ENCODE measurements at places on chromosomes 6 and 20.

DNA sequence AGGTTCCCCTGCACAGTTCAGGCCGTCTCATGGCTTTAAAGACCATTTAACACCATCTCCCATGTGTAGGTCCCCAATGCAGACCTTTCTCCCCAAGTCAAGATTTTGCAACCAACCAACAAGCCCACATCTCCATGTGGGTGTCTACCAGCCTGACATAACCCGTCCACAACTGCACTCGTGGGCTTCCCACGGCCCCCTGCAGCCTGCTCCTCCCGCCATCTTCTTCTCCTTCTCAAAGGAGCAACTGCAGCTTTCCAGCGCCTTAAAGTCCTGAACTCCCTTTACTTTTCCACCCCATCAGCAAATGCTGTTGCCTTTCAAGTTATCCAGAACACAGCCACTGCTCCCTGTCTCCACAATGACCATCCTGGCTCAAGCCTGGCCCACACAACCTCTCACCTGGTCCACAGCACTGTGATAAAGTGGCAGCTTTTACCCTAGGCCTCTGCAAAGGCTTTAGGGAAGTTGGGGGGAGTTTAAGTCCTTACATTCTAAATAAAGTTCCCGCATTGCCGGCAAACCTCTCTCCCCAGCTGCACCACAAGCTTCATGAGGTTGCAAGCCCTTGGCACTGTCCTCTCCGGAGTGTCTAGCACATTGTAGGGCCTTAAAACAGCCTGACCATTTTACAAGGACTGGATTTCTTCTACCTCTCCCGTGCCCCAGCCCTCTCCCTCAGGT is 140.5 kb downstream of the PREX1 start:
- DNase-seq = no peak

DNA sequence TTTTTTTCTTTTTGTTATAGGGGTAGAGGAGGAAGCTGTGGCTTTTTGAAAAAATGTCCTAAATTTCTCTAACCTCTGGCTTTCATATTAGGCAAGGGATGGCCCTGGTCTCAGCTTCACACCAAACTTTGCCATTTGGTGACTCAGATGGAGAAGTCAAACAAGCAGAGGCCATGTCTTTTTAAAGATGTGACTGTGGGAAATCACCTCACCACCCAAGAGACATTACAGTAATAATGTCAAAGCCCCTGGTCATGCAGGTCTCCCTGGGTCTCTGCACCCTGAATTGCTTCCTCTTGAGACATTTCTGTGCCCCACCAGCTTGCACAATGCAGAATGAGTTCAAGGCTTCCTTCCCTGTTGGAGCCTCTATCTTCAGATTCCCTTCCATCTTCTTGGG is 39.5 kb upstream of the ADGRF5 start:
- no peak for DNase-seq

GRCh38 chr20:60490217-60491050 is 532.2 kb downstream of the CDH26 start:
- no peak for DNase-seq

- no peak for DNase-seq
Measured at GRCh38 chr6:125831659-125832058, 40.9 kb downstream of the NCOA7 start.

DNA sequence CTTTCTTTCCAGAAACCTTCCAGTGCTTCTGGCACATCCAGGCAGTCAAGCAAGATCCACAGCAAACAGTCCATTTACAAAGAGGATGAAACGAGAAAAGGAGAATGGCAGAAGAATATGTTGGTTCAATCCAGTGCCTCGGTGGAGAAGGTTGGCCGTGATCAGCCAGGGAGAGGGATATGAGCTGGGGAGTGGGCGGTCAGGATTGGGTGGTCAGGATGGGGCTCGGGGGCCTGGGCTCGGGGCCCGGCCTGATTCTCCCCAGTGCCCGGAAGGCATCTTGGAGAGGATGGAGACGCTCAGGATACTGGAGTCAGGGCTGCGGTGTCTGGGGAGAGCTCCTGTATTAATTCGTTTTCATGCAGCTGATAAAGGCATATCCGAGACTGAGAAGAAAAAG is 61.3 kb downstream of the EFCAB8 start:
- no peak for DNase-seq

DNA sequence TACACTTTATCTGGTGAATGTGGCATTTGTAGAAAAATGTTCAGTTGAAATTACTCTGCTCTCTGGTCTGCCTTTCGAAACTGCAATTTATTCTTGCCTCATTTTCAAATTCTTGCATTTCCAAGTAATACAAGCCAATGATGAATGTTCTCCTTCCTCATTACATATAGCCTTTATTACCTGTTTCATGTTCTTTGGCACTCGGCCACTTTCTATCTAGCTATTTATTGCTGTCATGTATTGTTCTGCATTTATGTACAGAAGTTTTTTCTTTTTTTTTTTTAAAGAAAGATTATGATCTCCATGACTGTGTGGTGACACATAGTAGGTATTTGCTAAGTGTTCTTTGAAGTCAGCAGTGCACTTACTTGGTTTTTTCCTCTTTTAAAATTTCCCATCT is 261.4 kb downstream of the ZFAND3 start:
- DNase-seq = no peak

DNA sequence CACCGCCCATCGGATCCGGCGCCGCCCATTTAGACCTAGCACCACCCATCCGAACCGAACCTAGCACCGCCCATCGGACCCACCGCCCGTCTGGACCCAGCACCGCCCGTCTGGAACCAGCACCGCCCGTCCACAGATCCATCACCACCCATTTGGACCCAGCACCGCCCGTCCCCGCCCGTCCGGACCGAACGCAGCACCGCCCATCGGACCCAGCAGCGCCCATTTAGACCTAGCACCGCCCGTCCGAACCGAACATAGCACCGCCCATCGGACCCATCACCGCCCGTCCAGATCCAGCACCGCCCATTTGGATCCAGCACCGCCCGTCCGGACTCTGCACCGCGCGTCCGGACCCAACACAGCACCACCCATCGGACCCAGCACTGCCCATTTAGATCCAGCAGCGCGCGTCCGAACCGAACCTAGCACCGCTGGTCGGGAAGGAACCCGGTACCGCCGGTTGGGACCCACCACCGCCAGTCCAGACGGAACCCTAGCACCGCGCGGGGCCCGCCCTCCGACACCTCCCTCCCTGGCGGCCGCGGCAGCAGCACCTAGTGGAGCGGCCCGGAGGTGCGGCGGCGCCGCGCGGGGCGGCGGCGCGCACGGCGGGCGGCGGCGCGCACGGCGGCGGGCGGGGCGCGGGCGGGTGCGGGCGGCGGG is 348 bp upstream of the AFDN start:
- DNase-seq = peak; percentile 64
